ENCODE measurements at places on chromosomes 2 and 18.

DNA sequence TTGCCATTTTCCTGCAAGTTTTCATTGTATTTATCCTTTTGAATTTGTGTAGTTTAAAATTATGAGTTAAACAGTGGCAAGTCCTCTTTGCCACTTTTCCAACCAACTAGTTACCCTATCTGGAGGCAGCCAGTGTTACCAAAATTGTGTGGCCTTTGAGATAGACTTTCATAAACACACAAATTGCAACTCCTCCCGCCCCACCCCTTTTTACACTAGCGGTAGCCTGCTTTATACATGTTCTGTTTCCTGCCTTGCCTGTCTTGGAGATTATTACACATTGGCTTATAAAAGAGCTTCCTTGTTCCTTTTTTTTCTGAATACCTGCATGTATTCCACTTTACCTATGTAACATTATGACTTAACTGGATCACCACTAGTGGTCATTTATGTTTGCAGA lies 56.5 kb downstream of the RPIA start:
- DNase-seq, result no peak

DNA sequence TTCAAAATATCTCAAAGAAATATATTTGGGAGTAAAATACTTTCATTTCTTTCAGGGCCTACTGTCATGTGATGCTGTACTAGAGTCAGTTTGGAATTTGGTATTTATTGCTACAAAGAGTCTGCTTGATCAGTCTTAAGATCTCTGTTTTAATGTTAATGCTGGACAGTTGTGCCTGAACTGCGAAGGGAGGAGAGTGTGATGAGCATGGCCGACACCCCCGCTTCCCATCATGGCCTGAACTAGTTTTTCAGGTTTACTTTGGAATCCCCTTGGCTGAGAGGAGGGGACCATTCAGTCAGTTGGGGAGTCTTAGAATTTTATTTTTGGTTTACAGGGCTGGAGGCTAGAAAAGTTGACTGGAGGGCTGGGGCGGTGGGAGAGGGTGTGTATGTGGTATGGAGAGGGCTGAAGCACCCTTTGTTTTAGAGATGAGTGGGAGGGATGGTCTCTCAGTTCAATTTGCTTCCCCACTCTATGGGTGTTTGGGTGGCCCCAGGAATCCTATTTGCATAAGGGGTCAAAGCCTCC lies 20.9 kb upstream of the TEX44 start:
- DNase-seq, result no peak

DNA sequence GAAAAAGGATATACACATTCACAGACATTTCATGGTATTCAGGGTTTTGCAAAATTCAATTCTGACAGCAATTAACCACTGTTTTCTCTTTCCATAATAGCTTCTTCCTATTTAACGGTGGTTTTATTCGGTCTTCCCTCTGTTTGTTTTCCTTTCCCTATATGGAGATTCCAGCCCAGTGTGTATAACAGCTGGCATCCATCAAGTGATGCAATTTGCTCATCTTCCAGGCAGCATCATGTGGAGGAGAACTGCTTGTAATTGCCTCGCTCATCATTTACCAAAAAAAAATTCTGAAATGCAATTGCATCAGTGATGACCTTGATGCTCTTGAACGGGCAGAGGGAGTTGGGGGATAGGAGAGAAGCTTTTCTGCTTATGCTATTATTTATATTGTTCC lies 165.9 kb upstream of the PGAP1 start:
- peak; percentile 78 for DNase-seq

- DNase-seq, result no peak
These were observed 55.7 kb downstream of the MEIS1 start for GRCh38 chr2:66490588-66491001.

DNA sequence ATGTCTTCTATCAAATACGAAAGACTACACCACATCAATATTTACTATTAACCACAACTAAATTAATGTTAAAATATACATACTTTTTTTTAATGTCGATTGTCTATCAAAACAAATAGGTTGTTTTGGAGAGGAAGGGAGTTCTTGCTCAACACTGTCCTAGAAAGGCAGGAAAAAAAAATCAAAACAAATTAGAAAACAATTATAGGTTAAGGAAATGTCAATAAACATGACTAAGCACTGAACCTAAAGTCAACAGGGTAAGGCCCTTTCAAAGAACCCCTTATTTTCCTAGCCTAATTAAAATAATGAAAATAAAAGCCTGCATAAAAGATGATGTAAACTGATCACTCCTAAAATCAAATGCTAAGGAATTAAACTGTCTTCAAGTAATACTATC lies 2.8 kb downstream of the CEP76 start:
- no peak for DNase-seq

DNA sequence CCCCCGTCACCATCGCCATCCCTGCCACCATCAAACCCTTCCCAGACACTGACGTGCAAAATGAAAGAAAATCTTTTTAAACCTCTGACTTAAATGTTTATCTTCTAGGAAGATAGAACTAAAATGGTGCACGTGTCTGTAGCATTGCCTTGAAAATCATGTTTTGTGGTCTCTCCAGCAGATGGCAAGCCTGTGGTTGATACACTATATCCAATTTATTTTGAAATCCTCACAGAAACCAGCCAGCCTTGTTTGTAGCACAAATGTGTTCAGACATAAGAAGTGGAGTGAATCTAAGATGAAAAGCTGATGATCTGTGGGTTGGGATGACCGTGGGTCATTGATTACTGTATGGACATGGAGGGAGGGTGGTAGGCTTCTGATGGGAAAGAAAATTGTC lies 436.2 kb upstream of the SMIM21 start:
- peak; percentile 79 for DNase-seq

- peak; percentile 84 for DNase-seq
These were observed at the start of gene PID1 for GRCh38 chr2:229270551-229271410. Gene PID1 (minus strand): TSS chr2:229271287. CDS start chr2:229271043, 244 bp downstream.

GRCh38 chr2:100928235-100928634 lies 73.9 kb upstream of the RPL31 start:
- DNase-seq, result no peak

- DNase-seq, result no peak
These were observed 71.5 kb downstream of the RAB31 start for GRCh38 chr18:9779630-9780029.

- no peak for DNase-seq
These were observed 258.9 kb upstream of the APCDD1 start for GRCh38 chr18:10195529-10195928.

GRCh38 chr2:179260224-179260623 lies 4.4 kb downstream of the SESTD1 start:
- no peak for DNase-seq

DNA sequence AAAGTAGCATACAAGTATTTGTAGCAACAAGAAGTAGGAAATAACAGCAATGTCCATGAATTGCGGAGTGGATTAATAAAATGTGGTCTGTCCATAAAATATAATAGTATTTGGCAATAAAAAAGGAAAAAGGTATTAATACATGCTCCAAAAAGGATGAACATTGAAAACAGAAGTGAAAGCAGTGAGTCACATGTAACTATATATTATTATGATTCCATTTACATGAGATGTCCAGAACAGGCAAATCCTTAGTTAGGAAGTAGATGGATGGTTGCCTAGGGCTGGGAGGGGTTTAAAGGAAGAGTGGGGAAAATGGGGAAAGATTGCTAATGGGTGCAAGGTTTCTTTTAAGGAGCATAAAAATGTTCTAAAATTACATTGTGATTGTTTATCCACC lies 44.5 kb downstream of the CCDC74A start:
- no peak for DNase-seq

DNA sequence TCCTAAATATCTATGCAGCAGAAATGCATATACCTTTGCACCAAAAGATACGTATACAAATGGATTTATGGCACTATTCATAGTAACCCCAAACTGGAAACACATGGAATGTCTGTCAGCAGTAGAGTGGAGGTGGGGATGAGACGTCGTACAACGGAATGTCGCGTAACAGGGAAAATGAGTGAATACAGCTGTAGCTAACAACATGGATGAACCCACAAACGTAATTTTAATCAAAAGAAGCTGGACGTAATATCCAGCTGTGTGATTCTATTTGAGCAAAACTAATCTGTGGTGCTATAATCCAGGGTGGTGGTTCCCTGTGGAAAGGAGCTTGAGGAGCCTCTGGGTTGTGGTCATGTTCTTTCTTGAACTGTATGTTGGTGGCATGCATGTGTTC lies 89.9 kb downstream of the MTA3 start:
- DNase-seq, result no peak

DNA sequence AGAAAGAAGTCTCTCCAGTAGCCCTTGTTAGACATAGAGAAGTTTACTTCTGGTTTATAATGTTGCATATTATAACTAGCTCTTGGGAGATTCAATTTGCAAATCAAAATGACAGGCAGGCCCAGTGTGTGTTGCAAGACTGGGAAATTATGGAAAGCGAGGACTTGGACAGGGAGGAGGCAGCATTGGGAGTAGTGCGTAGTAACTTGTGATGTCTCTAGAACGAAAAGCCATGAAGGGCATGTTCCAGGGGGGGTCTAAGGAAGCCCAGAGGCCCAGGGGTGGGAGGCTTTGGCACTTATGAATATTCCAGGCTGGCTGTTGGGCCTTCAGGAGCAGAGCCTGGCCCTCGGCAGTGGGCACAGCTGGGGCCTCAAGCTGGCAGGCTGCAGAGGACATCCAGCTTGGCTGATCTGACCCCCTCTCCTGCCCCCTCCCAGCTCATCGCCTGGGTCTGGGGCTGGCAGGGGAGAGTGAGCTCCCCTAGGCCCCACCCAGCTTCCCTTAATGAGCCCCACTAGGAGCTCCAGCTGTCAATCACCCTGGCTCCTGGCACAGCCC lies 55.3 kb upstream of the TCF7L1 start:
- DNase-seq, result no peak

DNA sequence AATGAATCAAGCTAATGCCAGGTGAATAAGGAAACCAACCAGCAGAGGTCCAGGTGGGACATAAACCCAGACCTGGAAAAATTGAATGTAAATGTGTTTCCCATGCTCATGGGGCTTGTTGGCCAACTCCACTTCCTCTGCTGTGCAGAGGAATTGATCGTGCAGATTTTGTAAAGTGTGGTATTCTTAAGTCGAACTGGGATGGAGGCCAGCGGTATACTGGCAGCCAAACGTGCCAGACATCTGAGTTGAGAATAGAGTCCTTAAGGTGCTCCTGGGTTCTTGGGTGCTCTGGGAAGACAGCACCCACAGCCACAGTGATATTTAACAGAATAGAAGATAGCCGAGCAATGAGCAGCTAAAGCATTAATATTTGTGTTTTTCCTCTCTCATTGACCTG lies 146.5 kb upstream of the LGALSL start:
- no peak for DNase-seq

GRCh38 chr2:97727296-97727695 lies 13.9 kb downstream of the ZAP70 start:
- DNase-seq, result no peak

DNA sequence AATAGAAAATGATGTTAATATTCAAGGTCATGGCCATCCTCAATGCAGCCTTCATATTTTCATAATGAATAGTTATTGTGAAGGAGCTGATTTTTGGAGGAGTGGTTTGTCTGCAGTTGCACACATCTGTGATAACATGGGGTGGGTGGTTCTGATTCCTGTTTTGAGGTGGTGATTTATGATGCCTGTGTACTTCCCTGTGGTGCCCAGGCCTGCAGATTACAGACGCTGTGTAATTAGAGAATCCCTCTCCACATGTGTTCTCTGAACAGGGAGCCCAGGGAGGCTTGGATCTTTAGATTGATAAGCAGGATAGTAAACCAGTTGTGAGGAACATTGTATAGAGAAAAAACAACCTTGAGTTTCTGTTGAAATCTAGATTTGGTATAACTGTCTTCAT lies 117.5 kb downstream of the AGAP1 start:
- DNase-seq, result no peak

GRCh38 chr2:425947-426346 lies 138.1 kb upstream of the ALKAL2 start:
- DNase-seq, result no peak

DNA sequence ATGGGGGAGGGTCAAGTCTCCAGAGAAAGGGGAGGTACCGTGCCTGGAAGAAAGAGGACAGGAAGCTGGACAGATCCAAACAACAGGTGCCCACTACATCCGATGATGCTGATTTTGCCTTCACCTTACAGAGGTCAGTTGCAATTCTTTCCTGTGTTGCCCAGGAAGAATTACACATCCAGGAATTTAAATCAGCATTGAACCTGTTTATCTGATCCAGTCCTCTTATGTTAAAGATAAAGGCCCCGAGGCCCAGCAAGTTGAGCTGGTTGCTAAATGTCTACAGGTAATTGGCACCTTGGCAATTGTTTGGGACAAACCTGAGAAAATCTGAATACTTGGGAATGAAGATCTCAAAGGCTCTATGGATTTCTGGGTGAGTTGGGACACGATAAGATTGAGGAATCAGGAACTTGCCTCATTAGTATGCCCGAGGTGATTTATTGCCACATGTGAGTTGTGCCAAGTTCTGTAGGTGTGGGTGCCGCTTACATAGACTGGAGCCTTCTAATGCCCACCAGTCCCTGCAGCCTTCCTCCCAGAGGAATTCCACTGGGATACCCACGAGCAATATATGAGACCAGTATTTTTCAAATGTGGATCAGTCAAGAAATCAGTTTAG lies 6.9 kb upstream of the CNNM4 start:
- no peak for DNase-seq

DNA sequence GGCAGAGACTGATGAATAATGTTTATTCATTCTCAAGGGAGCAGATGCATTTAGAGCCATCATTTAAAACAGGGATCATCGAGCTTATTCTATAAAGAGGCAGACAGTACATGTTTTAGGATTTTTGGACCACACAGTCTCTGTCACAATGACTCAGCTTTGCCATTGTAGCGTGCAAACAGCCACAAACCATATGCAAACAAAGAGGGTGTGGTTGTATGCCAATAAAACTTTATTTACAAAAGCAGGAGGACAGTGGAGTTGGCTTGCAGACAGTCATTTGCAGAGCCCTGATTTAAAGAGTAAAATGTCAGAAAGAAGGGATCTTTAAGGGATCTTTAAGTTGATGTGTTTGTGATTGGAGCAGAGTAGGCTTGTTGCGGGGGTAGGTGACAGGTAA lies 51.5 kb downstream of the SMIM21 start:
- DNase-seq, result no peak

DNA sequence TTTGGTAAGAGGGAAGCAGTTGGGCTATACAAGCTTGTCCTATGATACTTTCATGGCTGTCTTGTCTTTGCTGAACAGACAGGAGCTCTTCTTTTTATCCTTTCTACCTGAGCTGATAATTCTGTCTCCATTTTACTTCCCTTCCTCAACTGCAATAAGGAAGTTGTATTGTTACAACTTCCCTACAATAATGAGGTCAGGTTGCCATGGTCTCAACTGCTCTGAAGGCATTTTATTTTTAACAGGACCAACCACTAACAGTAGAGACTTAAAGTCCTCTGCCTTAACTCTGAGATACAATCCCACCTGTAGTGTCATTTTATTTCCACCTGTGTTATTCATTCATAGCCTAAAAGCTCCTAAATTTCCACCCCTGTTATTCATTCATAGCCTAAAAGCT lies 118.6 kb upstream of the PGAP1 start:
- DNase-seq, result no peak

DNA sequence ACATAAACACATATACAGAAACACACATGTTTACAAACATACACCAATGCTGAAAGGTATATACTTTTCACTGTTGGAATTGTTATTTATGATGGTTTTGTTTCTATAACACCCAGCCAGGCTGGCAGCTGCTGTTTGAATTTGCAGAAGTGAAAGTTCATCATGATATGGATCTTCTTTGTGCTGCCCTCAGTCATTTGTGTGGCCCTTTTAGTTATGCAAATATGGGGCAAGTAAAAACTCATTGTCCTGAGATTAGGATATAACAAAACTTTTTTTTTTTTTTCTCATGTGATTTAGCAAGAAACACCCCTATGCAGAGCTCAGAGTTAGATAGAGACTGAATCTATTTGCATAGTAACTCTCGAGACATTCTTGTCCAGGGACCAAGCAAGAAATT lies 714.1 kb downstream of the KCNJ3 start:
- DNase-seq, result no peak

Data from brain (organoid and tissue), 16 donors.